GOT3 (cell line): ENCODE measurements at places on chromosomes 13 and 19.
A peak's percentile ranks its signal among the peaks of the same experiment; 100 is the strongest.

DNA sequence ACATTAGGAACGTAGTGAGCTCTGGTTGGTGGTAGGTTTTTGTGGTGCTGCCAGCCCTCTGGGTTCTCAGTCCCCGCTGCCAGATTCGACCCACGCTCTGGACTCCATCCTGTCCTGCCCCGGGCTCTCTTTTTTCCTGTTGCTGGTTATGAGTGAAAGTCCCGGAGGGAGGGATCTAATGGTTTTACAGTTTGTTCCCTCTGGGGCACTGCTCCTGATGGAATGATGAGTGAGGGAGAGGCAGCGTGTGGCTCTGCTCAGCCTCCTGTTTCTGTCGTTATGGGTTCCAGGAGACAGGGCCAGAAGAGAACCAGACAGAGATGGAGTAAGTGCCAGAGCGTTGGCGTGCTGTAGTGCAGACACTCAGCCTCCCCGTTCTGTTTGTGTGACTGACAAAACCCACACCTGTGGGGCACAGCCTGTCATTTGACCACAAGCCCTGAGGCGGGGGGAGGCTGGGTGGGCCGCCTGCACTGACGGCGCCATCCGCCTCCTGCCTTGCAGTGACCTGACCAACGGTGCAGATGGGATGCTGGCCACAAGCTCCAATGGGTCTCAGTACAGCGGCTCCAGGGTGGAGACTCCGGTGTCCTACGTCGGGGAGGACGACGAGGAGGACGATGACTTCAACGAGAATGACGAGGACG is 18.3 kb downstream of the ATP4B start:
- DNase-seq = no peak

GRCh38 chr13:51955816-51956603 is 55.2 kb downstream of the ATP7B start:
- no peak for DNase-seq

GRCh38 chr13:99821741-99822140 is 149.8 kb downstream of the ZIC5 start:
- no peak for DNase-seq

DNA sequence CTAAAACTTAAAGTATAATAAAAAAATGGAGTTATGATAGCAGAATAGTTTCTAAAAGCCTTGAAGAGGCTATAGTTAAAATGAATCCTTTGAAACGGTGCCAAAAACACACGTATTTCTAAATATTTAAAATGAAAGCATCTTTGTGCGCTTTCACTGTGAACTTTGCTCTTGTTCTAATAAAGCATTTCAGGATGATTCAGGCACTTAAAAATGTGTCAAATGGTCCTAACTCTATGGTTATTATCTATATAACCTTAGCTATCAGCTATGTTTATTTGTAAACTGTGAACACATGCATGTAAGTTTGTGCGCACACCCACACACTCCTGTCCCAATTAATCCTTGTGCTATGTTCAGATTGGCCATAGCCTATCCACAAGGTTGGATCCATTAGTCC is 124.5 kb downstream of the FLT1 start:
- no peak for DNase-seq

- no peak for DNase-seq
Measured at GRCh38 chr13:102954350-102954749, 108.5 kb downstream of the ERCC5 start.

DNA sequence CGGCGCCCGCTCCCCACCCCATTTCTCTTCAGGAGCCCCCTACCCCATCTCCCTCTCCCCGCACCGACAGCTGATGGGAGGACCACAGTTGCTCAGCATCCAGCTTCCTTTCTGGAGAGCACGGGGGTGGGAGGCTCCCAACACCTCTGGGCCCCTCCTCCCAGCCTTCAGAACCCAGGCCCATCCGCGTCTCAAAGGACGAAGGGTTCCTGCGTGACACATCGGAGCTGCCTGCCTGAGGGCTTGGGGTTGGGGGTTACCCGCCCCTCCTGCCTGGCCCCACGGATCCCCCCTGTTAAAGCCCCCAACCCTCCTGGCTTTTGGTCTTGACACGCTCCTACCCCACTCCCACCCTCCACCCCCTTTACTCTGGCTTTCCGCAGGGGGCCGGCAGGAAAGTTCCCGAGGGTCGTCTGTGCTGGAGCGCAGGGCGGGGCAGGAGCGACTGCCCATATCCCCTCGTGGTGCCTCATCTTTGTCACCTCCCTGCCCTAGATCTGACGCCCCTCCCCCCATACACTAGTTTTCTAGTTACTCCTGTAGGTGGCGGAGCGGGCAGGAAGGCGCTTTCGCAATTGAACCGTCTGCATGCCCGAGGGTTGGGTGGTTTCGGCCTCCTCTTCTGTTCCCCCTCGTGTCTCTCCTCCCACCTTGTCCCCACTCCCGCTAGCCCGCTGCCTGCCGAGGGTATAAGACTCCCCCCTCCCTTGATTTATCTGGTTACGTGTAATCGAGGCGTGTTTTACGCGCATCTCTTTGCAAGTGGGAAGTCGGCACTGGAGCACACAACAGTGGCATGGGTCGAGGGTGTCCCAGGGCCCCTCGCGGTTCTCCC is 924 bp downstream of the TRAPPC5 start:
- DNase-seq = no peak

GRCh38 chr19:33551676-33552075 is 30.1 kb upstream of the PEPD start:
- DNase-seq = no peak

DNA sequence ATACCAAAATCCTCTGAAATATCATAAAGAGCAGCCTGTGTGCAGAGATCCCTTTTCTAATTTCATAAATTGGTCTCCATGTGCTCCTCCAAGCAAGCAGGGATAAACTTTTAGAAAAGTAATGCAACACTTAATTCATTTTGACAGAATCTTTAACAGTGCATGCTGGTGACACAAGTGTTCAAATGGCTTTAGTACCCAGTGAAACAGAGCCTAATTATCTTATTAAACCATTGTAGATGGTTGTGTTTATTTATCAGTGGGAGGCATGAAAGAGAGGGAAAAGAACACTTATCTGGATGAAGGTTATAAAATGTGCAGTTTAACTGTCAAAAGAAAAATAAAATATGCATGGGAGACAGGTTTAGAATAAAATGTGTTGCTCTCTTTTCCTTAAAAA is 945.0 kb upstream of the PCDH20 start:
- DNase-seq = no peak

DNA sequence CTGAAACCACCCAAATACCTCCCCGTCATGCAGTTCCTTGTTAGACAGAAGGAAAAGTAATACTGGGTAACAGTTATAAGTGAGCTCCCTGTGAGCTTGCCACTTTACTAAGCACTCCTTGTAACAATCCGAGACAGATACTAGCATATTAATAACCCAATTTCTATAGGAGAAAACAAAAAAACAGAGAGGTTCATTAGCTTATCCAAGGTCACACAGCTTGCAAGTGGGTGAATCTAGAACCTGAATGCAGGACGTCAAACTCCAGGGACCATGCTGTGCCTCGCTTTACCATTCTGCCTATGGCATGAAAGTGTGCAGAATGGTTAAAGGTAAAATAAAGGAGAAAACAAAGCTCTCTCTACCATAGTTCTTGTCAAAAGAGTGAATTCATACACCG is 15.4 kb downstream of the SIGLEC5 start:
- DNase-seq = no peak

DNA sequence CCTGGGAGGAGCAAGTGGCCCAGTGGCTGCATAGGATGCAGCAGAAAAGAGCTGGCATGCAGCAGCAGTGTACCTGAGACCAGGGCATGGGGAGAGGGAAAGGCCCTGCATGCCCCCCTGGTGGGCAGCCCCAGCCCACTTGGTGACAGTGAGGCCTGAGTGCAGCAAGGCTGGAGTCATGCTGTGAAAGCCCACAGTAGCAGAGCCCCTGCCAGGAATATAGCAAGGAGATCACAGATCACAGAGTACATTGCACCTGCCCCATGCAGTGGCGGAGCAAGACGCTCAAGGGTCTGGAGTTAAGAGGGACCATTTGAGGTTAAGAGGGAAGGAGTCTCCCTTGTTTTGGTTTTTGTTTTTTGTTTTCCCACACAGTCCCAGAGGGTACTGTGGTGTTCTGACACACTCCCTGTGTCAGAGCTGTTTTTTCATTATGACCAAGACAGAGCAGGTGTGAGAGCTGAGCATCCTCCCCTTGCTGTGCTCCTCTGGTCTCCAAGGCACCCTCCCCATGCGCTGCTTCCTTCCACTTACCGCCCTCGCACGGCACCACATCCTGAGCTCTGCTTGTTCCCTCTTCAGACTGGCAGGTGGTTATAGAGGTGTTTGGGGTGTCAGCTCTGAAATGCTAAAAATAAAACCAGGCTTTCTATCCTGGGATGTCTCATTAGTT is 85.0 kb upstream of the UBL3 start:
- no peak for DNase-seq

GRCh38 chr13:113273851-113274590 is 23.0 kb upstream of the LAMP1 start:
- DNase-seq = no peak

DNA sequence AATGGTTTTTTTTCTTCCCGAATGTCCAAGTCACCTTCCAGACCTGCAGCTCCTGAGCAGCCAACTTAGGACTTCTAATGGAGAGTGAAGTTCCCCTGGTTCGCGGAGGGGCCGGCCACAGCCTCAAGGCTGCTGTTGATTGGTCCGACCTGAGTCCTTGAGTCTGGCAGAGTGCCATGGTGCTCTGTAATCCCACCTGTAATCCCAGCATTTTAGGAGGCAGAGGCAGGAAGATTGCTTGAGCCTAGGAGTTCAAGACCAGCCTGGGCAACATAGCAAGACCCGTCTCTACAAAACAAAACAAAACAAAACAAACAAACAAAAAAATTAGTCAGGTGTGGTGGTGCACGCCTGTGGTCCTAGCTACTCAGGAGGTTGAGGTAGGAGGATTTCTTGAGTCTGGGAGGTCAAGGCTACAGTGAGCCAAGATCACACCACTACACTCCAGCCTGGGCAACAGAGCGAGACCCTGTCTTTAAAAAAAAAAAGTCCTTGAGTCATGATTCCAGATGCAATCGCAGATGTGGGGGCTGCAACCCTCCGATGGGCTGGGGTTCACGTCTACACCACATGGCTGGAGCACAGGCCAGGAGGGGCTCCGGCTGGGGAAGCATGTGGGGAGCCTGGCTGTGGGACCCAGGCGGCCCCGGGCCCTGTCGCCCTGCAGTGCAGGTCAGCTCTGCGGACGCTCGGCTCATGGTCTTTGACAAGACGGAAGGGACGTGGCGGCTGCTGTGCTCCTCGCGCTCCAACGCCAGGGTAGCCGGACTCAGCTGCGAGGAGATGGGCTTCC is 17.7 kb downstream of the HPN start:
- no peak for DNase-seq

- no peak for DNase-seq
Measured at GRCh38 chr19:5823579-5824281, 15.8 kb downstream of the FUT6 start.

- no peak for DNase-seq
Measured at GRCh38 chr13:67238277-67238859, 8.2 kb upstream of the PCDH9 start.

GRCh38 chr13:97695684-97696083 is 257.8 kb upstream of the IPO5 start:
- no peak for DNase-seq

DNA sequence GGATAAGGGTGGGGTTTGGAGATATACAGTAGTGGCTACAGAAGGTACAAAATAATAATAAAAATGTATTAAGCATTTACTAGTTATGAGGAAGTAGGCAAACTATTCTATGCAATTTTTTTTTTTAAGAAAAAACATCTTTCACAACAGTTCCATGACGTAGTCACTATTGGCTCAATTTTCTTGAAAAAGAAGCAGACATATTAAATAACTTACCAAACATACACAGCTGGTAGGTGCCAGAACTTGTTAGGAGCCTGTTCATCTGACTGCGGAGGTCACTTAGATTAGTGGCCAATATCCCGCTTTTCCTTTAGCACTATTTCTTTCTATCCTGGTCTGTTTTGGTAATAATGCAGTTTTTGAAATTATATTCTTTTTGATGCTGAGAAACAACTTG is 593.5 kb downstream of the KCTD12 start:
- no peak for DNase-seq

DNA sequence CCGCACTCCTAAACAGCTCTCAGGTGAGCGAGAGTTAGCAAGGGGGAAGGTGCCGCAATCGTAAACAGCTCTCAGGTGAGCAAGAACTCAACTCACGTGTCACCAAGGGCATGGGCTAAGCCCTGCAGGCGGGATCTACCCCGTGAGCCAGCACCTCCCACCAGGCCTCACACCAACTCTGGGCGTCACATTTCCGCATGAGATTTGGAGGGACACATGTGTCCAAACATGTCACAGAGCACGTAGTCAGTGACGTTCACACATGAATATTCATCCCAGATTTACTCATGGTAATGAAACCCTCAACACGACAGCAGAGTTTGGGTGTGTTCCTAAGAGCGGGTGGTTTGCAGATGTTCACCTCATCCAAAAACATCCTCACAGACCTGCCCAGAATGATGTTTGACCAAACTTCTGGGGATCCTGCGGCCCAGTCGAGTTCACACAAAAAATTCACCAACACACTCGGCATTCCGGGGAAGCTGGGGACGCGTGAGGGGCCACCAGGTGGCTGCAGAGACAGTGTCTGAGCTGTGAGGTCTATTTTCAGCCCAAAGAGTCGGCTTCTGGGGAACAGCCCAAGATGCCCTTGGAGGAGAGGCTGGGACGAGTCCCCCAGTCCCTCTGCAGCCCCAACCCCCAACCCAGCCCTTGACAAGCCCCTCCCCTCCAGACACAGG is 19.6 kb downstream of the C2CD4C start:
- DNase-seq = no peak

- DNase-seq = peak; percentile 47
Measured at GRCh38 chr19:57527136-57527881, at the start of gene ZNF549. ZNF549 (plus strand) TSS chr19:57527356; CDS start chr19:57527574, 218 bp downstream.

GRCh38 chr19:28878862-28879566 is 333.9 kb downstream of the UQCRFS1 start:
- no peak for DNase-seq

DNA sequence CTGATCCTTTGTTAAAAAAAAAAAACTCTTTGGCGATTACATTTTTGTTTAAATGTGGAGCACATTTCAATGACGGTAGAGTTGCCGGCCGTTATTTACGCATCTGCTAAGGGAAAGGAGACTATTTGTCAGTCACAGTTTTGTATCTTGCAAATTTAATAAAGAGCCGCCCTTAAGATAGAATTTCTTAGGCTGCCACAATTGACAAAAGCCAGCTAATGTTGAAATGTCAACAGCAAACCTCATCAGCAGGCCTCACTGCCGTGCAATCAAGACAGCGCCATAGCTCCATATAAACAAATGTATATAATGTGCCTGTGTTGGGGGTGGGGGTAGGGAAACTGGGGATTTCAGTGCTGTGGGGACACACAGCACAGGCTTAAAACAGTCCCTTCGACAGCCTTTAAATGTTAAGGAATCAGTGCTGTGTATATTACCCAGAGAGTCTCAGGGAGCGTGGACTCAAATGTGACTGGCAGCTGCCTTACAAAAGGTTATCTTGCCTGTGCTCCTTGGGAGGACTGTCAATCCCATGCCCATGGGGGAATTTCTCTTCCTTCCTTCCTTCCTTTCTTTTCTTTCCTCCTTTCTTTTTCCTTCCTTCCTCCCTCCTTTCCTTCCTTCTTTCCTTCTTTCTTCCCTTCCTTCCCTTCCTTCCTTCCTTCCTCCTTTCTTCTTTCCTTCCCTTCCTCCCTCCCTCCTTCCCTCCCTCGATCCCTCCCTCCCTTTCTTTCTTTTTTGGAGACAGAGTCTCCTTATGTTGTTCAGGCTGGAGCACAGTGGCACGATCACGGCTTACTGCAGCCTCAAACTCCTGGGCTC is 108.0 kb downstream of the URI1 start:
- DNase-seq = no peak

- DNase-seq = no peak
Measured at GRCh38 chr13:80755910-80756309, 415.0 kb upstream of the SPRY2 start.

GRCh38 chr19:18291590-18292461 is 10.4 kb upstream of the JUND start:
- no peak for DNase-seq
